ENCODE measurements at places on chromosomes 11 and 22. TPM values are rescaled to one million over a fixed set of nuclear protein-coding genes. Genes with fewer than 3 reads are reported as not detected.

The SCUBE2 gene
- 0.64 TPM for total RNA-seq

The C22orf42 gene
- 0.78 TPM for total RNA-seq

The ASPHD2 gene
- 8.1 TPM for total RNA-seq

The CLCF1 gene
- 0.48 TPM for total RNA-seq

DNA sequence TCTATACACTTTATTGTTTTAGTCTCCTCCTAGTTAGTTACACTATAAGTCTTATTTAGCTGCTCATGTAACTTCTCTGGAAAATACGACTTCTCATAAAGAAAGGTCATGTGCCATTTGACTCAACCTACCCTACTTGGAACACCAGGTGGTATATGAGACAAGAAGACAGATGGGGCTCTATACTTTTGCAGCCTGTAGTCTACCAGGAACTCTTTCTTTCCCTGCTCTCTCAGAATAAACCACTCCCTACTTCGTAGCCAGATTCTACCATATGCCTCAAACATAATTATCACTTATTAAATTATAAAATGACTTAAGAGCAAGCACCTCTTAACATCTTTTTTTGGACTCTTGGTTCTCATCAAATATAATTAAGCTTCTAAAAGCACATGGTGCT is 38.5 kb upstream of the RAPSN start:
- no peak overlapping the region for H3K4me3 ChIP-seq
- peaks cover 57% of the 10 kb centered on the region for H3K36me3 ChIP-seq
- no peak for DNase-seq
- no peak overlapping the region for H3K27ac ChIP-seq
- H3K27me3 ChIP-seq, result no peaks in the 10 kb centered on the region

GRCh38 chr22:19991395-19991644 is 25.3 kb downstream of the ARVCF start:
- H3K36me3 ChIP-seq, result no peaks in the 10 kb centered on the region
- H3K4me1 ChIP-seq, result peaks cover under 1% of the 10 kb centered on the region

The NF2 gene
- total RNA-seq, result 56.9 TPM

- H3K27me3 ChIP-seq, result peaks cover 100% of the 10 kb centered on the region
- DNase-seq, result peak; percentile 50
- no peak overlapping the region for H3K4me3 ChIP-seq
- no peaks in the 10 kb centered on the region for H3K36me3 ChIP-seq
- H3K27ac ChIP-seq, result no peak overlapping the region
Measured at GRCh38 chr22:22201185-22201929, 43.2 kb upstream of the VPREB1 start.

DNA sequence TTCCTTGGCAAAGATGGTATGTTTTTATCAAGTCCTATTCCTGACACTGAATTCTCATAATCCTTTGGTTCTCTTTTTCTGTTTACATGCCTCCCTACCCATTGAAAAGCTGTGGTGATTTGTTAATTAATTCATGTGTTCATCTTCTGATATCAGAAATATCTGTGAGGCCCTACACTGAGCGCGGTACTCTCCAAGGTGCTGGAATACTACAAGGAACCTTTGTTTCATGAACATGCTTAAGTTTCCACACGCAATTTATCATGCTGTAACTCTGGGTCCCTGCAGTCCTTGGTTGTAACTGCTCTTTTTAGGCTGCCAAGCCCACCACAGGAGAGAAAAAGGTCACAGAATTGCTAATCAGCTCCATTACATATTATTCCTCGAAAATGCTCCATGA is 331.8 kb downstream of the FAT3 start:
- H3K4me1 ChIP-seq, result peaks cover 8% of the 10 kb centered on the region
- DNase-seq, result no peak
- no peaks in the 10 kb centered on the region for H3K27me3 ChIP-seq
- H3K4me3 ChIP-seq, result no peak overlapping the region
- no peaks in the 10 kb centered on the region for H3K36me3 ChIP-seq

The KCNJ1 gene
- total RNA-seq, result 0.16 TPM

DNA sequence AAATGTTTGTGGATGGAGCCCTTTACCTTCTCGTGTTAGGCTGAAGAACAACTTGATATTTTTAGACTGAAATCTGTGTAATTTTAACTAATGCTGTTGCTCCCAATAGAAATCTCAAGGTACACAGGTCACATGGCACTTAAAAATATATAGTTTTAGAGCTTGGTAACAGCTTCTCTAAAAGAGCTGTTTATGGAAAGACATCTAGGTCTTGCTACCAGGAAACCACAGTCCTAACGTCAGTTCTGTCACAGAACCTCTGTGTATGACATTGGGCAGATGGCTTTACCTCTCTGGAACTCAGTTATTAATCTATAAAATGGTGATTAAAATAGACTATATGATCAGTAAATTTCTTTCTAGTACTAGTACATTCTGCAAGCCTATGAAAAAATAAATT is 35.4 kb downstream of the PAK1 start:
- no peaks in the 10 kb centered on the region for H3K36me3 ChIP-seq
- no peak overlapping the region for H3K4me3 ChIP-seq
